OCI-M1 (cell line): ENCODE measurements at places on chromosomes 16 and 17.
A peak's percentile ranks its signal among the peaks of the same experiment; 100 is the strongest.

DNA sequence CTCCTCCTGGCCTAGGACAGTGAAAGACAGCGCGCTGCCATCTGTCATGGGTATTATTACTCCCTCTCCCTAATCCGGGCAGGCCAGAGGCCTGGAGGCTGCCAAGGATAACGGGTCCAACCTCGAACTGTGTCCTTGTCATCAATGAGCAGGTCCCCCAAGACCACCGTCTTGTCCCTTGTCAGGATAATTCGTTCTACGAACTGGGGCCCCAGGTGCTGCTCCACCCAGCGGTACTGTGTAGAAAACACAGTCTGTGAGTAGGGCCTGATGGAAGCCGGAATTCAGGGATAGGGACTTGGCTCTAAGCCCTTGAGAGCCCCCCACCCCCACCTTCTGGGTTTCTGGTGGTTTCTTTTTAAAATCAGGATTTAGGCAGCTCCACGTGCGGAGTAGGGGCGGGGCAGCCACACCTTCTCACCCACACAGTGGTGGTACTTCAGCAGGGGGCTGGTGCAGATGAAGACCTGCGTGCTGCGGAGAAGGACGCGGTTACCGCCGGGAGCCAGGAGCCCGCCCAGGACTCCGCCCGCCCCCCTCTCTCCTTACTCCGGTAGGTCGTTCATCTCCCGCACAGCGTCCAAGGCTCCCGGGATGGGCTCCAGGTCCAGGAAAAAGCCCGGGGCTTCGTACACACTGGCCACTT lies 787 bp downstream of the NT5C start:
- DNase-seq: peak; percentile 83

DNA sequence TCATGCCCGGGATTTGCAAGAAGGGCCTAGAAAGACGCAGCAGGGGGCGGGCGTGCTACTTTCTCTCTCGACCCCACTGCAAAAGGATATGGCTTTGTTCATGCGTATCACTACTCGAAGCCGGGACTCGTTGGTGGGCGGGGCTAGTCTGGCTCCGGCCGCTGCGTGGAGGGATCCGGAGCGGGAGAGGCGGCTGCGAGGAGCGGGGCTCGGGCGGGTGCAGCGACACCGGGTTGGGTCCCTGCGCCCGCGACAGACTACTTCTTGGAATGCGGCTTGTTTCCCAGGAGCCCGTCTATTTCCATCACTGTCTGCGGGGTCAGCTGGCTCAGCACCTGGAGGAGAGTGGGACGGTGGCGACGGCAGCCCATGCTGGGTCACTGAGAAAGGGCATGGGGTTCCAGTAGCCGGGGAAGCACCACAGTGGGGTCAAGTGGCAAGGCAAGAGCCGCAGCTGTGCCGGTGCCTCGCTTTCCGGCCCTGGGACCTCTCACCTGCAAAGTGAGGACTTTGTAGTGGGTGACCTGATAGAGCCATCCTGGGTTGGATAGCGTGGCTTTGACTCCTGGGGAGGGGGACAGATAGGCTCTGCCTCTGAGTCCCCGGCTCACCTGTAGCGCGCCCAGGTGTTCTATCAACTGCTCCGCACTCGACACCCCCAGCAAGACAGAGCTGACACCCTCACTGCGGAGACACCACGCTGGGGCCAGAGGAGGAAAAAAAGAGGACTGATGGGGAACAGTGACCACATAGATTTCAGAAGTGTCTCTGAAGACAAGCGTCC lies 6.6 kb downstream of the KCNAB3 start:
- no peak for DNase-seq

- no peak for DNase-seq
Observed at GRCh38 chr16:6548507-6548906, 784.1 kb upstream of the RBFOX1 start.

DNA sequence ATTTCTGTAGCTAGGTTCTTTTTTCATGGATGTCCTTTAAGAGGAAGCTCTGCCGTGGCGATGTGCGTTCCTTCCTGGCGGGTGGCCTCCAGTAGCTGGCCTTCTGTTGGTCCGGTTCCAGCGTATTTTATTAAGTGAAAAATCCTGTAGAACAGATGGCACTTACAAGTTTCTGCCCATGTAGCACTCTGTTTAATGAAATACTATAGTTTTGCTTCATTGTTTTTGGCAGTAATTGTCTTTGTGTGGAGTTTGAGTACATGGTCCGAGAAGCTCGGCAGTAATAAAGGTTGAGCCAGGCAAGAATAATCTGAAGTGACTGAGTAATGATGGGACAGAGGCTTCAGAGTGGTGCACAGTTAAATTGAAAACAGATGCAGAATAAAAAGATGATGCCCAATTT lies 20.4 kb downstream of the USP10 start:
- no peak for DNase-seq

- no peak for DNase-seq
Observed at GRCh38 chr17:79304884-79305283, 230.3 kb downstream of the ENGASE start.
